ENCODE measurements at places on chromosomes 4 and X.

GRCh38 chr4:67542076-67542475 is 3.2 kb downstream of the CENPC start:
- DNase-seq: no peak

- DNase-seq: no peak
Observed at GRCh38 chr4:140944199-140944515, 188.0 kb upstream of the TBC1D9 start.

GRCh38 chr4:40699648-40700047 is 50.1 kb upstream of the NSUN7 start:
- no peak for DNase-seq

GRCh38 chr4:62360156-62360545 is 1160.0 kb downstream of the ADGRL3 start:
- no peak for DNase-seq

- DNase-seq: no peak
Observed at GRCh38 chr4:105710012-105710600, 1.5 kb downstream of the GSTCD start.
